ENCODE measurements at places on chromosomes 3 and 15.

DNA sequence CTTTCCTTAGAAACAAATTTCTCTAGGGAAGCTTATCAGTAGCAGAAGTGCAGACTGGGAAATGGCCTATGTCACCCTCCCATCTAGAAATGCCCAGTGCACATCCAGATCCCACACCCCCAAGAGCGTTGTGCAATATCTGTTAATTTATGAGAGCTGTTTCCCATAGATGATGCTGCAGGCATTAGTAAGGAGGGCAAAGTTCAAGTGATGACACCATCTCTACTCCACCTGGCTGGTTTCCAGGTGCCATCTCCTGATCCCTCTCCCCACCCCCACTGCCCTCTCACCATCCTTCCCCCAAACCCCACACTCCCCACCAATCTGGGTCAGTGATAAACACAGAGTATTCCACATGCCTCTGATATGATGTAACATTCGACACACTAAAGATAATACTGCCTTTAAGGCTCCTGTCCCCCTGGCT is 39.4 kb downstream of the AGTR1 start:
- no peak for DNase-seq

DNA sequence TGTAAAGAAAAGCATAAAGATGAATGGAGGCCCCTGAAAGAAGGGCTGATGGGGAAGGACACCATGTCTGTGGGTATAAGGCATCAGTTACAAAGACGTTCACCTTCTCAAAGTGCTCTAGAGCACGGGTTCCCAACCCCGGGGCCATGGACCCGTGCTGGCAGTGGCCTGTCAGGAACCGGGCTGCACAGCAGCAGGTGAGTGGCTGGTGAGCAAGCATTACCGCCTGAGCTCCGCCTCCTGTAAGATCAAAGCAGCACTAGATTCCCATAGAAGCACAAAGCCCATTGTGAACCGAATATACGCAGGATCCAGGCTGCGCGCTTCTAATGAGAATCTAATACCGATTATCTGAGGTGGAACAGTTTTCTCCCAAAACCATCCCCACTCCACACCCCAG is 25.7 kb downstream of the MYO1E start:
- DNase-seq = no peak

- DNase-seq = no peak
These were observed 47.7 kb downstream of the ANXA2 start for GRCh38 chr15:60350108-60350507.

GRCh38 chr3:117434661-117435412 is 725.3 kb downstream of the TUSC7 start:
- no peak for DNase-seq

- no peak for DNase-seq
These were observed 108.1 kb upstream of the TPM1 start for GRCh38 chr15:62934236-62934971.

DNA sequence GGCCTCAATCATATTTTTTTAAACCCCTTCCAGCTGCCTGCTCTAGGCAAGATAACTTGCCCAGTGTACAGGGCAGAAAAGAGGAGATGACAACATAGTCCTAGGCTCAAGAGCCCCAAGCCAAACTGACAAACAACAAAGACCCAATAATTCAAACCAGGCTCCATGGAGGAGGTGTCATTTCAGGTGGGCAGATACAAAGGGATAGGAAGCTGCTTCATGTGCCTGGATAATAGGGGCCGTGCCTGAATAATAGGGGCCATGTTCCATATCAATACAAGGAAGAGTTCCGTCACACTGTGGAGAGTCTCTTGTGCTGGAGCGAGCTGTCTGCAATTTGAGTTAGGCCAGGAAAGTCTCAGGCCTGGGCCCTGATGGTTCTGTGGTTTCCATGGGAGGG is 35.4 kb upstream of the TRIM71 start:
- no peak for DNase-seq

DNA sequence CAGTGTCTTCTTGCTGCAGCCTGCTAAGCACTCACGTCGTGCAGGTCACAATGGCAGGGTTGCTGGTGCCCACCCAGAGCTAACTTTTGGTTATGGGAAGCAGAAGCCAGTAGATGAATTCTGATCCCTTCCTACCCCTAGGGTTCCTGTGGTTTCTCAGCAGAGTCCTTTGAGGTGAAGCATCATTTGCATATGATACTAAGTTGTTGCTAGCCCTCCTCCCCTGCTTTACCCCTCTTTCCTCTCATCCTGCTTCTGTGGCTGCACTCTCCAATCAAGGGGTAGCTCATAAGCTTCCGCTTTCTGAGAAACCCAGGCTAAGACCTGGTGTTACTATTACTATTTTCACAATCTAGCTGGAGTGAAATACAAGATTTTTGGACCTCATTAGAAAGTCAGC is 22.1 kb upstream of the HEG1 start:
- no peak for DNase-seq

- no peak for DNase-seq
These were observed 37.1 kb downstream of the NR2F2 start for GRCh38 chr15:96367311-96368200.

DNA sequence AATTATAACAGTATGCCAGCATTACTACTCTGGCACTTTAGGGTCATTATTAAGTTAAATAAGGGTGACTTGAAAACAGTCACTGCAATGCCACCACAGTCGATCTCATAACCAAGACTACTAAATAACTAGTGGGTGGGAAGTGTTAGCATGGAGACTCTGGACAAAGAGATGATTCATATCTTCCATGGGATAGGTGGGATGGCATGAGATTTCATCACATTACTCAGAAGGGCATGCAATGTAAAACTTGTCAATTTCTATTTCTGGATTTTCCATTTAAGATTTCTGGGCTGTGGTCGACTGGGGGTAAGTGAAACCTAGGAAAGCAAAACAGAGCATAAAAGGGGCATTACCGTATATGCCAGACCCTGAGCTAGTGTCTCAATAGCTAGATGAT is 538.9 kb upstream of the GRM7 start:
- no peak for DNase-seq

DNA sequence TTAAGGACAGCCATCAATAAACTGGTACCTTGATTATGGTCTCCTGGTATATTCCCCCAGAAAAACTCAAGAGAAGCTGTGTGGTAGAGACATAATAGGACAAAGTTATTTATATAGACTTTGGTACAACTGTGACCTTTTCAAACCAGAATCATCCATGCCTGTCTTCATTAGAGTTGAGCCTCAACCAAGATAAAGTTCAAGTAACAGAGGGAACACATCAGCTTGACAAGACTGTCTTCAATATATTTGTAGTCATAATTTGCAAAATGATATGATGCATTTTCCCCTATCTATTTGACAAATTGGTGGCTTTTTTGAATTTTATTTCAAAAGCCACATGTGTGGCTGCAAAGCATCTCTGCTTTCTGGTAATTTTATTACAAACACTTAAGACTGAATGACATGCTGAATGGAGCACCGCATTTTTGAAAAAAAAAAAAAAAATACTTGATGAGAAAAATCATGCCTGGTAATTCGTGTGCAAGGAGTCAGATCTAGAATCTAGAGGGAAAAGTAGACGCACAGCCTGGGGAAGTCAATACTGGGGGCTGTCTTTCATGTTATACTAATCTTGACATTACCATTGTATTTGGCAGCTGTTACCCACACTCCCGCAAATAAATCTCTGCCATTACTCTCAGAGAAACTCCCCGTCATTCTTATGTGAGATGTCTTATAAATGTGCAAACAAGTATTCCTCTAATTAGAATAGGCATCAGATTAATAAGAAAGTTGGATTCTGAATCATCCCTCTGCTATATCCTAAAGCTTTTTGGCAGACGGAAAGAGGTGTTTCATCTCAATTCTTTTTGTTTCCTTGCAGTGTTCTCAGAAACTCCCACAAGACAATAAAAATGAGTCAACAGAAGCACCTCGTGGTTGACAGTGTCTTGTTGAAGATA is 554.8 kb upstream of the CBLB start:
- no peak for DNase-seq
